ENCODE measurements at places on chromosomes 7 and 10.

GRCh38 chr10:76492678-76493472 lies 1061.5 kb downstream of the LRMDA start:
- DNase-seq = no peak

- DNase-seq = no peak
Measured at GRCh38 chr10:53833908-53834307, 967.1 kb downstream of the PCDH15 start.

DNA sequence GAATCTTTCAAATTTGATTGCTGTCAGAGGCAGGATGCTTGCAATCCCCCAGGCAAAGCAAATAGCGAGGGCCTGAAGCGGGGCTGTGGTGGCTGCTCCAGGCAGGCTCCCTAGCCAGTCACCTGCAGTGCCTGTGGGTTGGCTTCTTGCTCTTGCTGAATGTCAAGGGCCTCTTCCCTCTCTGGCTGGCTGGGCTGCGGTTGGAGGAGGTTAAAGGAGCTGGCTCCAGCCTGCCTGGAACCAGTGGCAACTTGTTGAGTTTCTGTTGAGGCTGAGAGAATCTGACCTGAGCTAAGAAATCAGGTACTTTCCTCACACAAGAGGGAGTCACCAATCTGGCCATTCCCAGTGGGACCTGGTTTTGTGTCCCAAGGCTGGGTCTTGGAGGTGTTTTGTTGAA lies 134.7 kb downstream of the TMEM178B start:
- DNase-seq = no peak

DNA sequence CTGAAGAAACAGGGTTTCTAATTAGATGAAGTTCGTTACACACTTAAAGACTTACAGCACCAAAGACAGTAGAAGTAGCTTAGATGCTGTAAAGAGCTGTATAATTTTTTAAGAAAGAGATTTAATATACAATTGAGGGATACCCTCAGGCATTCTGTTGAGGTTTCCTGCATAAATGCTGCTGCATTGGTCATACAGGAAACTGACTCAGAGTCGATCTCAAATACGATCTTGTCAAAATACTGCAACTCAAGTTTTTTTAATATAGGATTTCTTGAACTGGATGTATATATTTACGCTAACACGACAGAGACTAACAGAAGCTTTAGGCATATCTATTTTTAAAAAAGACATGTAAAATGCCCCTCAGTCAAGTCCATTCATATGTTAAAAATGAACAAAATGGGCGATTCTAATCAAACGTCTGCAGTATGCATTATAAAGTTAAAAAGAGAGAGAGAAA lies 2.4 kb upstream of the ARID5B start:
- DNase-seq = peak; percentile 57

GRCh38 chr7:21064698-21065648 lies 278.3 kb upstream of the SP8 start:
- no peak for DNase-seq

DNA sequence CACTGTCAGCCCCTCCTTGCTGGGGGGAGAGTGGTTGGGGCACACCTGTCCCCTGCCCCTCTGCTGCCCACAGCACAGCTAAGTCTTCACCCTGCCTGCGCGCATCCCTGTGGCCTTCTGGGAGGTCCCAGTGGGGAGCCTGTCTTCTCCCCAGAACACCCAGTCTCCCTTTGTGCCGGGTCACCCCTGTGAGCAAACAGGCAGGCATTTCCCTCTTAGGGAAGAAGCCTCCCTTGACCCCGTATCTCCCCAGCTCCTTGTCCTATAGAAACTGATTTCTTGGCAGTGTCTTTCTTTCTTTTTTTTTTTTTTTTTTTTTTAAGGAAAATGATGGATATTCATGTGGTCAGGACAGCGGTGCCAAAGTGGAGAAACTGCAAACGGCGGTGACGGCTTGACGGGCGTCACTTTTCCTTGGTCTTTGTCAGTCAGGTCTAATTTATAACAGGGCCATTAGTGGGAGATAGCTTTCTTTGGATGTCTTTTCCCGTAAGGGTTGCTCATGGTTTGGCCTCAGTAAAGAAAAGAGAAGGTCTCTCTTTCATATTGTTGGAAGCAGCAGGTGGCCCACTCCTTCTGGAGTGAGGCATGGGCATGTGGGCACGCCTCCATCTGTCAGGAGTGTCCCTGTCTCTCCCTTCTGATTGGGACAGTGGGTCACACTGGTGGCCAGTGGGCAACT lies 115.3 kb downstream of the NKX6-2 start:
- no peak for DNase-seq

DNA sequence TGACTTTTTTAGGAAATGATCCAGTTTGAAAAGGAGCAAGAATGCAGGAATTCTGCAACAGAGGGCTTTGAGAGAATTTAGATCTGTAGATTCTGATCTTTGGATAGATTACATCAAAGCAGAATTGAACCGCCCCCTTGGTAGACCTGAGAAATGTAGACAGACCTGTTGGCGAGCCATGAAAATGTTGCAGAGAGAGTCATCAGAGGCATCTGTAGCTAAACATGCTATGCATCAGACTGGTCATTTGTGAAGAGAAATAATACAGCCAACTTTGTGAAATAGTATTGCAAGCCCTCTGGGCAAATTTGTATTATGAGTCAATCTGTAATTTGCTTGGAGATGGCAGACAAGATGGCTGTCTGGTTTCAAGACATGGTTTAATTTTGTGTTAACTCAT lies 4.3 kb upstream of the C1GALT1 start:
- DNase-seq = no peak

- DNase-seq = no peak
Measured at GRCh38 chr7:128217030-128217805, 23.9 kb upstream of the LEP start.

- no peak for DNase-seq
Measured at GRCh38 chr7:130189343-130189742, 15.9 kb downstream of the TMEM209 start.

DNA sequence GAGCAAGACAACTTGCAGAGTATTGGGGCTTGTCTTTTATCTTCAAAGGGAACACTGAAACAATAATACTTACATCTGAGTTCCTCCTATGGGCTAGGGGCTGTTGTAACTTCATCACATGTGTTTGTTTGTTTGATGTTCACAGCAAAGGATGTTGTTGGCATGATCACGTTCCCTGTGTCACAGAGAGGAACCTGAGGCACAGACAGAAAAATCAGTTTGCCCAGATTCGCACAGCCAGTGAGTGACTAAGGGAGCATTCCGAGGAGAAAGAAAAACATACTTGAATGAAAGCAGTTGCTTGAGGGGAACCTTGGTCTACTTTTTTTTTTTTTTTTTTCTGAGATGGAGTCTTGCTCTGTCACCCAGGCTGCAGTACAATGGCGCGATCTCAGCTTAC lies 87.2 kb upstream of the PFKP start:
- no peak for DNase-seq

- DNase-seq = no peak
Measured at GRCh38 chr7:78702770-78703169, 750.7 kb downstream of the MAGI2 start.

GRCh38 chr7:6504996-6505395 lies 46.3 kb downstream of the GRID2IP start:
- DNase-seq = no peak

DNA sequence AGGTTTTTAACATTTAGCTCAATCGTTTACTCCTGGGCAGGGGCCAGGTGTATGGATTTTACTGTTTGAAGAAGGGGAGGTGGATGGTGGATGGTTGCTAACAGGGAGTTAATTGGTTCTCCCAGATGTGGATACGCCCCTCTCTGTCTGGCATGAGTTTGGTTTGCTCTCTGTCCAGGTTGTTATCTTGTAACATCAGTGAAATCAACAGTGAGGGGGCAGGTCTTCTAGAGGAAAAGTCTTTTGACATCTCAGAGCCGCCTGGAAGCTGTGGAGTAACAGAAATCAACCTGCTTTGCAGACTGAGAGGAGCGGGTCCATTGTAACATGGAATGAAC lies 243.4 kb downstream of the MGMT start:
- DNase-seq = no peak

DNA sequence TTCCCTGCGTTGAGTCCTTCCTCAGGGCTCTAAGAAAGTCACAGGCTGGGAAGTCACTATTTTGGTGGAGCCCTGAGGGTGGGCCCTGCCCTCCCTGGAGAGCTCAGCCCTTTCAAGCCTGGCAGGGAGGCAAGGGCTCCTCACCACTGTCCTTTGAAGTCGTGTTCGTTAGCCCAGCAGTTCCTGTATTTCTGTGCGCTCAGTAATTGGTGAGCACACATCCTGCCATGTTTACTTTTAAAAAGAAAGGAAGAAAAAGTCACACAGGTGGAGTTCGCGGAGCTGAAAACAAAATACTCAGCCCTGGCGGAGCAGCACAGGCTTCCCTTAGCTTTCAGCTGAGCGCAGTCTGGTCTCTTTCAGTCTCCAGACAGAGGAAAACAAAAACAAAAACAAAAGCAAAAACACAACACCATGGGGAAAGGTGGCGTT lies 37.1 kb downstream of the PRKCQ start:
- DNase-seq = peak; percentile 70

DNA sequence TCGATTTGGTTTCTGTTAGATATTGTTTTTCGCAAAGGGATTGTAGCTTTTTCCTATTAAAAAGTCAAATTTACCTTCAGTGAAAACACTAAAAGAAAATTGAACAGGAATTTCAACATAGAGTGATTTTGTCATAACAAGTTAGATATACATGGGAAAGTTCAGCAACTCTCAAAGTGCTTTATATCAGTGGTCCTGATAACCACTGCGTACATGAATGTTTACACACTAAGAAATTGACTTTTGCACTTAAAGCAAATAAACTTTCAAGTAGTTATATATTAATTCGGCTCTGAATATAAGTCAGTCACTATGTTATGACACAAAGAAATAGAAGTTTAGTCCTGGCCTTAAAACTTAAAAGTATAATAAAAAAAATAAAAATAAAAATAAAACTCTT lies 101.3 kb upstream of the DKK1 start:
- DNase-seq = no peak

GRCh38 chr10:132624847-132625471 lies 87.4 kb downstream of the INPP5A start:
- DNase-seq = no peak

DNA sequence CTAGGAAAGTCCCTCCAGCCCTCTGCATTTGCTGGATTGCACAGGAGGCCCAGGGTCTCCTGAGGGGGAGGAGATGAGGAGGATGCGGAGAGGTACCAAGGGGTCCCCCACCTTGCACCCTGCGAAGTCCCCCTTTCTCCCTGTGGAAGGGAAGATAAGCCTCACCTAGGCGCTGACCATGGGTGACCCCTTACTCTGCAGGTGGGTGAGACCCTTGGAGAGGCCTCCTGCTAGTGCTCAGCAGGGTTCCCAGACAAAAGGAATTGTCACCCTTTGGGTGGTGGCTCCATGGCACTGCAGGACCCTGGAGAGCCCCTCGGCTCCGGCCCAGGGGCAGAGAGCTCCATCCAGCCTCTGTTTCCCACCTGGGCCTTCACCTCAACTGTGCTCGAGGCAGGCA lies 107.0 kb upstream of the RET start:
- no peak for DNase-seq

DNA sequence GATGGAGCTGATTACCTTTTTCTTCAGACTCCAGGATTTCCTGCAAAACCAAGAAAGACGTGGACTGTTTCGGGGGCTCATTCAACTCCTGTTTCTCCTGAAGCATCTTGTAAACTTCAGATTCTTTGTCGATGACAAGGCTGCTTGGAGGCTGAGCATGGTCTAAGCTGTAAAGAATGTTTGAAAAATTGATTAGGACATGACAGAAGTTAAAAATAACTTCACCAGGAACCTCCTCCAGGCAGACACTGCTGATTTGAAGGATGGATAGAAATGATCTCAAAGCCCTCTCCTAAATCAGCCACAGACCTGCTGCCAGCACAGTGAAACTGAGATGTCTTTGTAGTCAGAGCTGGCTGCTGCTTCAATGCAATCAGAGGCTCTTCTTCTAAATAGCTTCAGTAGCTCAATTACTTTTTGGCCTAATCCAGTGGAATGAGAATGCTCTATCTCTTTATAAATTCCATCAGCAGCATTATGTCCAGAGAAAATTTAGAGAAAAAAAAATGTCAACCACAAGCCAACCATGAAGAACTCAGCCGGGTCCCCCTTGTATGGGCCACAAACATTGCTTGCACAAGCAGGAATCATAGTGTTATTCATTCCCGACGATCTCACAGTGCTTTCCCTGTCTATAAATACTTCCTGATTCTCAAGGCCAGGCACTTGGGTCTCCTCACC lies 43.5 kb downstream of the PDLIM1 start:
- DNase-seq = no peak

GRCh38 chr7:36748017-36748487 lies 23.8 kb upstream of the AOAH start:
- no peak for DNase-seq

- DNase-seq = peak; percentile 33
Measured at GRCh38 chr10:106711313-106711906, 453.1 kb downstream of the SORCS1 start.

- DNase-seq = peak; percentile 71
Measured at GRCh38 chr10:11272915-11273389, 255.3 kb downstream of the CELF2 start.

- no peak for DNase-seq
Measured at GRCh38 chr7:17144322-17144721, 154.1 kb upstream of the AHR start.

DNA sequence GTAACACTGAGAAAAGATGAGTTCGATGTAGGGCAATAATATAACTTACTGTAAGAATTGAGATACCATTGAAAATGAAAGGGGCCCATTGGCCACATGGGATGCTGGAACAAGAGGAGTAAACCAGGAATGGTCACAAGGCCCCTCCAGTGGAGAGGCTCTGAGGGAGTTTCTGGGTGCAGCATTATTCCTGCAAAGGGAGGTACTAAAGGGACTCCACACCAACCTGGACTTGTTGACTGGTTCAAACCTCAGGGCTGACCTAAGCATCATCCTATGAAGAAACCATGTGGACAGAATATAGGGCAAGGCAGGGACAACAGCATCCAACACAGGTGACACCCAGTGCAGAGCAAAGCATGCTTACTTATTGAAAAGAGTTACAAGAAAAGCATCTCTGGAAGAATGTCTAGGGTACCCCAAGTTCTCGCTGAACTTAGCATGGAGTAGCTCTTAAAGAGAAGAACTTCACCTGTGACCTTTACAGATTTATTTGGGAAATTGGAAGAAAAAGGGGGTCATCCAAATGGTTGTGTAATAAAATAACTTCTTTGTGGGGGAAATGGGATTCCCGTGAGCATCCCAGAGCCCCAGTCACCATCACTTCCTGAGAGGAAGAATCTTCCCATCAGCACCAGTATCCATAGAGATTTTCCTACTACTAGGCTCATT lies 34.7 kb downstream of the PRSS2 start:
- DNase-seq = no peak

DNA sequence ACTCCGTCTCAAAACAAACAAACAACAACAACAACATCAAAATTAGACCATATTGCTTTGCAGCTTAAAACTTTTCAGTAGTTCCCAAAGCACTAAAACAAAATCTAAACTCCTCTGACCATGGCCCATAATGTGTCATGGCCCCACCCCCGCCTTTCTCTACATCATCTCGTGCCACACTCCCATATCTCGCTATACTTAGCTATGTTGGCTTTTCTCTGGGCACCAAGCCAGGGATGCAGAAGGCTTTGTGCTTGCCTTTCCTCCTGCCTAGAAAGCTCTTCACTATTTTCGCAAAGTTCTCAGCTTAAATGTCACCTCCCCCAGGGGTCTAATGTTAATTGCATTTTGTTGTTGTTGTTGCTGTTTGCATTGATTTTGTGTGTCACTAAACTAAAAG lies 15.1 kb upstream of the SLC16A12 start:
- DNase-seq = no peak

- no peak for DNase-seq
Measured at GRCh38 chr7:7117935-7118586, 64.3 kb upstream of the C1GALT1 start.

GRCh38 chr7:48168159-48168558 lies 3.1 kb upstream of the ABCA13 start:
- no peak for DNase-seq
